ENCODE measurements at places on chromosomes 5 and 9.

DNA sequence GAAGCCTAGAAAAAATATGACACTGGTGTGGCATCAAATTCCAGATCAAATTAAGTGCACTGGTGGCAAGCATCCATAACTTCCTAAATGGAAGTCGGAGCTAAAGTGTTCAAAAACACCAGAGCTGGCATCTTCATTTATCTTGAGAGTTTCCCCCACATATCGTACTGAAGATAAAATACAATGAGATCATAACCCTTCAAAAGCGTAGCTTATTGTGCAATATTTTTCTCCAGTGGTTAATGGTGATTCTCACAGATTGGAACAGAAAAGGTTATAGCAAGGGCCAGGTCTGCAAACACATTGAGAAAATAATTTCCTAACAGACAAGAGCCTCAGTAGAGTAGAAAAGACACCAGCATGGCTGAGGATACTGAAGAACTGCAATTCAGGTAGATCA is 147.6 kb downstream of the SEMA5A start:
- DNase-seq, result no peak

GRCh38 chr9:2495221-2496005 is 126.2 kb upstream of the VLDLR start:
- DNase-seq, result no peak

GRCh38 chr9:131361202-131361833 is 32.6 kb upstream of the PRRC2B start:
- DNase-seq, result no peak

DNA sequence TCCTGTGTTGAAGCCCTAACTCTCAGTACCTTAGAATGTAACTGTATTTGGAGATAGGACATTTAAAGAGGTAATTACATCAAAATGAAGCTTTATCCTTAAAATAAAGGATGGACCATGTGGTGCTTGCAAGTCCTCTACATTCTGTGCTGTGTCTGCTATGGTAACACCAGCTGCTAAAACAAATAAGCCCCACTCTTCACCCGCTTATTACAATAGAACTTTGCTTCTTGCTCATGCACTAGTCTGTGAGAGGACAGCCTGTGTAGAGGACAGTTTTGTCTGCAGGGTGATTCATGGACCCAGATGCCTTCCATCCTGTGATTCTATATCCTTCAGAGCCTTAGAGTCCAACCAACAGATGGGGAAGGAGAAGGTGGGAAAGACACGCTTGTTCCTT is 12.5 kb upstream of the IGFBPL1 start:
- no peak for DNase-seq

- no peak for DNase-seq
These were observed 248.0 kb downstream of the DRD1 start for GRCh38 chr5:175195698-175196656.

DNA sequence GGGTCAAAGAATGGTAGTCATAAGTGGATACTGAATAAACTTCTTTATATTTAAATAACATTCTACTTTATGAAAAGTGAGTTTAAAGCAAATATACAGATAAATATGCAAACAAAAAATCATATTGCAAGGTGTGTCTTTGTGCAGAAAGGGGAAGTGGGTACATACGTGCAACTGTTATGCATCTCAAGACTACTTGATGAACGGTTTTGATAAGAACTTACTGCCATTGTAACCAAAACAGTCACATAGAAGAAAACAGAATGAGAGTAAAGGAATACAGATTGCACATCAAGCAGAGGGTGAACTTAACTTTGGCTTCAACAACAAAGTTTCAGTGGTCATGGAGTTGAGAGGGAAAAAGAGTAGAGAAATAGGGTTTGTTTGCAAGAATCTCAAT is 9.9 kb downstream of the CAMK4 start:
- no peak for DNase-seq

DNA sequence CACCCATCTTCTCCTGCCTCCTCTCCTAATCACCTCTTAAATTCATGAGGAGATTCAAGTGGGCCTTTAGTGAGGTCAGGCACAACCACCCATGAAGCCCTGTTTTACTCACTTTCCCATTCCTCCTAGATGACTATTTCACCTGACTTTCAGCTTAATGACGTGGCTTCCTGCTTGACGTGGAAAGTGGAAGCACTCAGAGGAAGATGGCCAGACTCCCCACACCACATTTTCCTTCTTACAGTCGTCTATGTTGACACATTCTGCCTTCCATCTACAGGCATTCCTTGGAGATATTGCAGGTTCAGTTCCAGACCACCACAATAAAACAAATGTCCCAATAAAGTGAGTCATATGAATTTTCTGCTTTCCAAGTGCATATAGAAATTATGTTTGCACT is 146.4 kb upstream of the TAS2R1 start:
- DNase-seq, result peak; percentile 81

DNA sequence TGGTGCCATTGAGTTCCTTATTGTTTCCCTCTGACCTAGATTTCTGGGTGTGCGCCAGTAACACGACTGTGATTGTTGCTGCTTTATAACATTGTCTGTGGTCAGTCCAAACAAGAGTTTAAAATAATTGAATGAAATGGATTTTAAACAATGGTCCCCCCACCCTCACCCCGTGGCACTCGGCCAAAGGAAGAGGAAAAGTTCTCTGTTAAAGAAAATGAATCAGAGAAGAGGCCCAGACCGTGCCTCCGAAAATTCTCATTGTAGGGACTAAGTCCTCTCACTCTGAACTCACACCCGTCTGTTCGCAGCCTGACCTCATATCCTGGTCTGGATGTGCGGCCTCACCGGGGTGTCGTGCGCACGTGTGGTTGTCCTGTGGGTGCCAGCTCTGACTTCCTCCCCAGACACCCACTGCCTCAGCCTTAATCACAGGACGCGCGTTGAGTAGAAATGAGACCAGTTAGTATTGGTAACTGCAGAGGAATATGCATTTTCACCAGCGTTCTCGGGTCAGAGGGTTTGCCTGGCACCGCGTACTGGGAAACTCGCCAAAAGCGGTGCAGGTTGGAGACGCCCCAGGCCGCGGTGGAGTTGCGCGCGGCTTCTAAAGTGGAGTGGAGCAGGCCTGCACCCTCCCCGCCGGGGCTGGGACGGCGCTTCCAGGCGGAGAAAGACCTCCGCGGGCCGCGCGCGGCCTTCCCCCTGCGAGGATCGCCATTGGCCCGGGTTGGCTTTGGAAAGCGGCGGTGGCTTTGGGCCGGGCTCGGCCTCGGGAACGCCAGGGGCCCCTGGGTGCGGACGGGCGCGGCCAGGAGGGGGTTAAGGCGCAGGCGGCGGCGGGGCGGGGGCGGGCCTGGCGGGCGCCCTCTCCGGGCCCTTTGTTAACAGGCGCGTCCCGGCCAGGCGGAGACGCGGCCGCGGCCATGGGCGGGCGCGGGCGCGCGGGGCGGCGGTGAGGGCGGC is at the start of gene ABL1:
ABL1 (plus strand) TSS at position 884 of the 966 bp plus-strand sequence. CDS start 193 bp downstream, outside the sequence.
- DNase-seq, result peak; percentile 84

GRCh38 chr9:131642496-131643083 is 97.3 kb downstream of the PRRT1B start:
- DNase-seq, result no peak

DNA sequence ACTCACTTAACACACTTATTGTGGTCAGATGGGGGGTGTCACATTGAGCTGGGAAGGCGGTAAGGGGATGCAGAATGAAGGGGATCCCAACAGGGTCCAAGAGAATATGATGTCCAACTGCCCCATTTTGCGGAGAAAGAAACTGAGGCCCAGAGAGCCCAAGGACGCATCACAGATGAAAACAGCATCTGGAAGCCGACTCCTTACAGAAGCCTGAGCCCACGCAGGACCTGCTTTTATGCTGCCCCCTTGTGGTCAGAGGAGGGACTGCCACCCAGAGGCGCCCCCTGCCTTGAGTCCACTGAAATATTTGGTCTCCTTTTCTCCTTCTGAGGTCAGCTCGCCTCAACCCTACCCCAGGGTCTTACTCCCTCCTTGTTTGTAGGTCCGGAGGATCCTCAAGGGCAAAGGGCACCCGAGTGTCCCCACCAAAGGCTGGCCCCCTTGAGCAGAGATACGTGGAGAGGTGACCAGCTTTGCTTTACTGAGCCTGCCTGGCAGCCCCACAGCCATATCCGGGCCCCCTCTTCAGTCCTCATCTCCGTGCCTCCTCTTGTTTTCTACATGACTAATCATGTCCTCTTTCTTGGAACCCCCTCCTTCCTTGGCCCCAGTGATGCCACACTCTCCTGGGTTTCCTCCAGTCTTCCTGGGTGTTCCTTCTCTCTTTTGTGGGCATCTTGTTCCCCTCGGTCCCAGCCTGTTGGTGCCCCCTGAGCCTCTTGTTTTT is 30.0 kb upstream of the TTLL11 start:
- DNase-seq, result no peak

DNA sequence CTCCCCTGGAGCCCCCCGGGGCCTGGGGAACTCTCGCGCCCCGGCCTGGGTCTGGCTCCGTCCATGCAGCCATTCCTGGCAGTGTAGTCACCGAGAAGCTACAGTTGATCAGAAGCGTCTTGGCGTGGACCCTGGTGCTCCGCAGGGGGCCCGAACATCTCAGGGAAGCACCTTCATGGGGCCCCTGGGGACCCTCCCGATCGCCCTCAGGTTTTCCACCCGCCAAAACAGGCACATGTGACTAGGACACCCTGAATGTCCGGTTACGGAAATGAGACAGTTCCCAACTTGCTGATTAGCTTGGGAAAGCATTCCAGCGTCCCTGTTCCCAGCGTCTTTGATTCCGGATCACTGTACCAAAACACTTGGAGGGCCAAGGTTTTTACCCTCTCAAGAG is 472 bp downstream of the FBXO4 start:
- no peak for DNase-seq

- no peak for DNase-seq
These were observed 6.8 kb upstream of the HNRNPA0 start for GRCh38 chr5:137760719-137761516.

DNA sequence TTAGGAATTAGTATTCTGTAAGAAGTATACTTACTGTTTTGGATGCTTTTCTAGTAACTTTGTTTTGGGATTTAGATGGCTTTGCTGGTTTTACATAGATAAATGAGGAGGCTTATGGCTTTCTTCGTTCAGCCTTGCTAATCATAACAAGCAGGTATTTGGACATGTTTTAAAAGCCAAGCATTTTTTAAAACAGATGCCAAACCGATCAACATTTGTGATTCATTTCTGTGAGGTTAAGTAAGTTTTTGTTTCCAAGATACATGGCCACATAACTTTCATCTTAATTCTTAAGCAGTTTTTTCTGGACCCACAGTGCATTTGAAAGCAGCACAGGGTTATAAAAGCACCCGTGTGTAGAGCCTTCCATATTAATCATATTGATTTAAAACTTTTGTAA is 21.7 kb downstream of the TARS1 start:
- no peak for DNase-seq

GRCh38 chr5:102375272-102375671 is 79.2 kb upstream of the SLCO4C1 start:
- no peak for DNase-seq

DNA sequence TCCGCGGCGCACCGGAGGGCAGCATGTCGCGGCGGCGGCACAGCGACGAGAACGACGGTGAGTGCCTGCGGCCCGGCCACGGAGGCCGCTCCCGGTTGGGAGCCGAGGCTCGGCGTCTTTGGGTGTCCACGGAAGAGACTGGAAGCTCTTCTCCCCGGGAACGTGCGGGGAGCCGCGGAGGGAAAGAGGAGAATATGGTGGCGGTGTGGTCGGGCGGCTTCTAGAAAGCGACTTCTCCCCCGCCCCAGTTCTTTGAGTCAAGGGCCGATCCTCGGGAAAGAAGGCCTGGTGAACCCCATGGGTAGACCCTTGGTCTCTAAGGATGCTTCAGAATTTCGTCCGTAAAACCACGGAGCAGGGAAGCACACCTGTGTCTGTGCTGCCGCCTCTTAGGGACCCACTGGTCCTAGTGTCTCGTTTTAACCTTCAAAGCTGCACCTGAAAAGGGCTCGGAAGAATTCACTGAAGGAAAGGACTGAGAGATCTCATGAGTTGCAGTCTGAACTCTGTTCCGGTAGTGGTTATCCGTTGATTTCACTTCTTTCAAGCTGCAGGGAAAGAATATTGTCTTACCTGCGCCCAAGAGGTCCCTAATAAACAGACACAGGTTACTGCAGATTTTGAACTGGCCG is 354 bp downstream of the NCBP1 start:
- DNase-seq, result no peak

DNA sequence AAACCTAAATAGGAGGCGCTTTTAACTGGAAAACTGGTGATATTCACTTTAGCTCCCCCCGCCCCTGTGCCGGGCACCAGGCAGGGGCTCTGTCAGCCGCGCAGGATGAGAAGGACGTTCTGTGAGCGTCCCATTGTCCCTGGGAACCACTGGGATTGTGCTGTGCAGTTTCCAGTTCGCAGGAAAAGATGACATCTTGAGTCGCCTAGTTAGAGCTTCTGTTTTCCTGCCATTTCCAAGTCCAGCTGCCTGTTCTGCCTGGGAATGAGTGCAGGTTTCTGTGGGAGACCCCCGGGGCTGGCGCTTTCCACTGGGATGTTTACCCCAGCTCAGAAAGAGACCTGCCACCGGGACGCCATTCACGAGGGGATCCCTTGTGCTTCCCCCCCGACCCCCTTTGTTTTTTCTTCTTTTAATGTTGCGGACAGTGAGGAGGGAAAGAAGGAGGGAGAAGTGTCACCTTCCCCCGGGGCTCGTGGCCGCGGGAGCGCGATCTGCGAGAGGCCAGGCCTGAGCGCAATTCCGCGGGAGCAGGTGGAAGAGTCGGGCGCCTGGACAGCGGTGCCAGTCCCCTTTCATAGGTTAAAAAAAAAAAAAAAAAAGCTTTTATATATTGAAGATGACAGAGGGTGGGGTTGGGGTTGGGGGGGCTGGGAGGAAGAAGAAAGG is 121.5 kb downstream of the RMI1 start:
- no peak for DNase-seq

DNA sequence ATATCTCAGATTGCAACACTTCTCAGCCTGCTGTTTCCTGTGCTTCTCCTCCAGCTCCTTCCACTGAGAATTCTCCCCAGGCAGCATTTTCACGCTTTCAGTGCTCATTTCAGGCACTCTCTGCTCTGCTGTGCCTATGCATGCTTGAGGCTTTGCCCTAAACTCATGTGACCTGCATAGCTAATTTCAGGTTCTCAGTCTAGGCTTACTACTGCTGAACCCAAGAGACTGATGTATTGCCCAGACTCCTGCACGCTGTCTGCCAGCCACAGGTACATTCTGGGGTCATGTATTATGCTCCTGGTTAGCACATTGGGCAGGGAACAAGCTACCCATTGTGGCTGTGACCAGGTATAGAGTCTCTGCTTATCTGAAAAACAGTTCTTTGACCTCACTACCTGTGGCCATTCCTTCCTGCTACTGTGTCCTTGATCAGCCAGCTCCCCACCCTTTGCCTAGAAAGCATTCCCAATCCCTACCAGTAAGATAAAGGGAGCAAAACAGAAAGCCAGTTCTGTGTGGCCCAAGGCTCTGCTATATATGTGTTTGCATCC is 34.7 kb downstream of the PIP5K1B start:
- no peak for DNase-seq

DNA sequence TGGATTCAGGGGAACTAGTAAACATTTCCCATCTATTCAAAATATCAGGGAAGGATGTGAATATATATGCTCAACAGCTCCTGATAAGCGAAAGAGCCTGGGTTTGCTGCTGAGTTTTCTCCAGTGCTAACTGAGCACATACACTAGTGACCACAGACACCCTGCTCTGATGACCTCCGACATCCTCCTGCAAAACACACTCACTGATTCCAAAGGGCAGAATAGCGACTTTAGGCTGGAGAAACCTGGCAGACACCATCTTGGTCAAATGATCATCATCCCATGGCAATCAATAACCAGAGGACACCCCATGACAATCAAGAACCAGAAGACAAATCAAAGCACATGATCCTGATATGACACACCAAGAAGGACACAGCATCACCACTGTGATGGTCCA is 9.2 kb upstream of the GADD45G start:
- no peak for DNase-seq

GRCh38 chr9:101636247-101636646 is 41.5 kb upstream of the PPP3R2 start:
- DNase-seq, result no peak

All from HS-5 (cell line).